ENCODE measurements at places on chromosomes 7 and 10. TPM values are rescaled to one million over a fixed set of nuclear protein-coding genes. Genes with fewer than 3 reads are reported as not detected.

MSS51 gene
- total RNA-seq = 2.0 TPM

PON1 gene
- not detected for total RNA-seq

SHOC2 gene
- 38.5 TPM for total RNA-seq

FKBP6 gene
- not detected for total RNA-seq

SEMA4G gene
- total RNA-seq = 81.2 TPM

ELMO1 gene
- 1.1 TPM for total RNA-seq

TEX47 gene
- total RNA-seq = not detected

AKR1C8 gene
- total RNA-seq = not detected

GRCh38 chr10:93554760-93555432, 11.6 kb upstream of the FFAR4 start:
- H3K27ac ChIP-seq = peak overlapping the region; percentile 53
- peaks cover 43% of the 10 kb centered on the region for H3K4me1 ChIP-seq

DNA sequence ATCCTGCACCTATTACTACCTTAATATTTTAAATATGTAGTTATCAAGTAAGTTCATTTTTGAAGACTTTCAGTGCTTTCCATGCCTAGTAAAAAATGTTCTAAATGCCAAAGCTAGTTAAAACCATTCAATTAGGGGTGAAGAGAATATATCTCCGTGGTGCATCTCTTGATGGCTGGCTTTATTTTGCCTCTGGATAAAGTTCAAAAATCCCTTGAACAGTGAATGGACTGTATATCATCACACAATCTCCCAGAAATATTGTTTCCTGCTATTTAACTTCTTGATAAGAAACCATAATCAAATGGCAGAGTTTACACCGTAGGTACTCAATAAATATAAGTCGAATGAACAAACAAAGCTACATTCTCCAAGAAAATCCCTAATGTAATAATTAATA, 1113.0 kb upstream of the C7orf33 start:
- H3K4me3 ChIP-seq = no peak overlapping the region
- no peak overlapping the region for H3K27ac ChIP-seq
- no peak for DNase-seq
- no peaks in the 10 kb centered on the region for H3K27me3 ChIP-seq

DNA sequence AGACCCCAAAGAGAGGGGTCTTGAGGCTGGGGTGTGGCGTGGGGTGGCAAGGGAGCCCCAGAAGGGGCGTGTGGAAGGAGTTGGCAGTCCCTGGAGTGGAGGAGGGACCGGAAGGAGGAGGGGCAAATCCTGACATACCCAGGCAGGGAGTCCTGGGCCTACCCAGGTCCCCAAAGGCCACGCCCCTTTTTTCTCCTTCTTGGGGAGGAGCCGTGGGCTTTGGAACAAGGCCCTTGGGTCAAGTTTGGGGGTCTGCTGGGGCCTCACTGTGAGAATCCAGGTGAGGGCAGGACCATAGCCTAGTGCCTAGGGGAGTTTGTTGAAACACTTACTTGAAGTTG, 1.2 kb upstream of the SMARCD3 start:
- DNase-seq = no peak
- H3K27ac ChIP-seq = peak overlapping the region; percentile 54
- H3K36me3 ChIP-seq = no peaks in the 10 kb centered on the region
- H3K27me3 ChIP-seq = no peaks in the 10 kb centered on the region

- no peak overlapping the region for H3K4me3 ChIP-seq
- no peak for DNase-seq
- H3K27me3 ChIP-seq = no peaks in the 10 kb centered on the region
- peaks cover 21% of the 10 kb centered on the region for H3K4me1 ChIP-seq
These were observed 37.0 kb downstream of the MRPS33 start for GRCh38 chr7:140977741-140978140.

- H3K4me3 ChIP-seq = no peak overlapping the region
- peaks cover 35% of the 10 kb centered on the region for H3K4me1 ChIP-seq
- no peak overlapping the region for H3K27ac ChIP-seq
- no peak for DNase-seq
- H3K36me3 ChIP-seq = 0 out of 2 replicates have a peak, but pooled peaks cover 1% of the 10 kb centered on the region
These were observed 2.6 kb downstream of the COX19 start for GRCh38 chr7:972676-973309.

GRCh38 chr7:111630862-111631261, 68.6 kb upstream of the IMMP2L start:
- no peaks in the 10 kb centered on the region for H3K4me1 ChIP-seq
- H3K27ac ChIP-seq = no peak overlapping the region
- H3K36me3 ChIP-seq = no peaks in the 10 kb centered on the region
- no peak for DNase-seq
- H3K27me3 ChIP-seq = no peaks in the 10 kb centered on the region

DNA sequence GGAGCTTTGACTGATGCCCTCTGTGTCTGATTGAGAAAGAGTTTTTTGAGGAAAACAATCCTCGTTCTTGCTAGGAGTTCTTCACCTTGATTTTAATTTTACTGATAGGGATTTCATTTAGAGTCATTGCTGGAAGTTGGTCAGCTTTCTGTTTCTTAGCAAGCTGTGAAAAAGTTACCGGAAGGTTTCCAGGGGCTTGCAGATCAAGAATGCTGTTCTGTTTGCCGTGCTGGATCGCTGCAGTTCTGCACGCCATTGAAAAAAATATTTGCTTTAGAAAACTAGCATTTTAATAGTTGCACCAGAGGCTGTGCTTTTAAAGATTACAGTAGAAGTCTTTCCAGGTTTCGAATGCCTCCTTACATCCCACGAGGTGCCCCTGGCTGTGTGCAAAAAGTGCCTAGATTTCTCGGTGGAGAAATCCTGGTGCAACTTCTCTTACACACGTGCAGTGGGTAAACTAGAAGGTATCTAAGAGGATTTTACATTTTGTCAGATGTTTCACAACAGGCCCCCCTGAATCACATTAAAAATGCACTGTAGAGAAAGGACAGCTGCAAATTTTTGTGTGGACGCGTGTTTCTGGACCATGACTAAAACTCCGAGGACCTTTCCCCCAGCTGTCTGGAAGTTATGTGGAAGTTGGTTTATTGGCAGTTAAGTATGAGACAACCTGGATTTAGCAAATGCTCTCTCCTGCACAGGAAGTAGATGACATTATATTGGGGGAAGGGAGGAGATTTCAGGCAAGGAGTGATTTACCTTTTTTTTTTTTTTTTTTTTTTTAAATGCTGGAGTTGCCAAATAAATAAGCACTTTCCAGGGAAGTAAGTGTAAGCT, 5.8 kb downstream of the TCF7L2 start:
- H3K4me3 ChIP-seq = peak overlapping the region; percentile 5
- peaks cover 65% of the 10 kb centered on the region for H3K4me1 ChIP-seq
- DNase-seq = no peak
- H3K36me3 ChIP-seq = peaks cover 2% of the 10 kb centered on the region

DNA sequence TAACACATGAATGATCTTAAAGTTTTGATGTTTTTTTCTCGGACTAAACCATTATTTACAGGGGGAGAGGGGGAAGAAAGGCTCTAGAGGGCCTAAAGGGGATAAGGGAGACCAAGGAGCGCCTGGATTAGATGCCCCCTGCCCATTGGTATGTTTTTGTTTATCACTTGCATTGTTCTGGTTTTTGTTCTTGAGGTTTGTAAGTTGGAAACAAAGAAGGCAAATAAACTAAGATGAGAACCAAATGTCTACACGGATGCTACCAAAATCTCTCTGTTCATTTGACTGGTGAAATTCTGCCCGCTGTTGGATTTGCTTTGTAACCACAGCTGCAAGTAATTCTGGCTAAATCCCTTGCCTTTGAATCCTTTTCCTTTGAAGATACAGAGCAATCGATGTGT, 99.8 kb upstream of the MACROH2A2 start:
- H3K27me3 ChIP-seq = peaks cover 3% of the 10 kb centered on the region
- H3K4me1 ChIP-seq = no peaks in the 10 kb centered on the region
- H3K36me3 ChIP-seq = no peaks in the 10 kb centered on the region
- no peak for DNase-seq
- H3K4me3 ChIP-seq = no peak overlapping the region

DNA sequence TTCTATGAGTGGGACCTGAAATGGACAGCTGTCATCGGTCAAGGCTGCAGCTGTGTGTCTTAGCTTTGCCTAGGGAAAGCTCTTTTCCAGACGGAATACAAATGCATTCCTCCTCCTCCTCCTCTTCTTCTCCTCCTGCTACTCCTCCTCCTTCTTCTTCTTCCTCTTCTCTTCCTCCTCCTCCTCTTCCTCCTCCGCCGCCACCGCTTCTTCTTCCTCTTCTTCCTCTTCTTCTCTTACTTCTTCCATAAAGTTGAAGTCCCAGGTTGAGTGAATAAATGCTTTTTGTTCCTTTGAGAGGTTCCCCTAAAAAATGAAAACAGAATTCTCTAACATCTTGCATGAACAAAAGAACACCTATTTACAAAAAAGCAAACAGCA, 28.7 kb downstream of the KLF6 start:
- no peaks in the 10 kb centered on the region for H3K36me3 ChIP-seq
- no peak for DNase-seq
- H3K4me3 ChIP-seq = no peak overlapping the region
- H3K27ac ChIP-seq = peak overlapping the region; percentile 91

- H3K36me3 ChIP-seq = no peaks in the 10 kb centered on the region
- DNase-seq = no peak
- H3K27ac ChIP-seq = no peak overlapping the region
- H3K4me1 ChIP-seq = no peaks in the 10 kb centered on the region
- no peaks in the 10 kb centered on the region for H3K27me3 ChIP-seq
These were observed 54.5 kb downstream of the COA1 start for GRCh38 chr7:43674559-43675436.

GRCh38 chr7:122764902-122765301, 62.2 kb upstream of the RNF148 start:
- H3K27ac ChIP-seq = no peak overlapping the region
- H3K36me3 ChIP-seq = no peaks in the 10 kb centered on the region
- H3K27me3 ChIP-seq = no peaks in the 10 kb centered on the region
- H3K4me3 ChIP-seq = no peak overlapping the region

- DNase-seq = no peak
- no peak overlapping the region for H3K27ac ChIP-seq
- no peak overlapping the region for H3K4me3 ChIP-seq
- H3K36me3 ChIP-seq = no peaks in the 10 kb centered on the region
- H3K4me1 ChIP-seq = no peaks in the 10 kb centered on the region
These were observed 163.5 kb upstream of the NEBL start for GRCh38 chr10:21060626-21061025.

- DNase-seq = no peak
- no peaks in the 10 kb centered on the region for H3K4me1 ChIP-seq
- no peak overlapping the region for H3K27ac ChIP-seq
These were observed 141.3 kb upstream of the FZD8 start for GRCh38 chr10:35783305-35783838.

DNA sequence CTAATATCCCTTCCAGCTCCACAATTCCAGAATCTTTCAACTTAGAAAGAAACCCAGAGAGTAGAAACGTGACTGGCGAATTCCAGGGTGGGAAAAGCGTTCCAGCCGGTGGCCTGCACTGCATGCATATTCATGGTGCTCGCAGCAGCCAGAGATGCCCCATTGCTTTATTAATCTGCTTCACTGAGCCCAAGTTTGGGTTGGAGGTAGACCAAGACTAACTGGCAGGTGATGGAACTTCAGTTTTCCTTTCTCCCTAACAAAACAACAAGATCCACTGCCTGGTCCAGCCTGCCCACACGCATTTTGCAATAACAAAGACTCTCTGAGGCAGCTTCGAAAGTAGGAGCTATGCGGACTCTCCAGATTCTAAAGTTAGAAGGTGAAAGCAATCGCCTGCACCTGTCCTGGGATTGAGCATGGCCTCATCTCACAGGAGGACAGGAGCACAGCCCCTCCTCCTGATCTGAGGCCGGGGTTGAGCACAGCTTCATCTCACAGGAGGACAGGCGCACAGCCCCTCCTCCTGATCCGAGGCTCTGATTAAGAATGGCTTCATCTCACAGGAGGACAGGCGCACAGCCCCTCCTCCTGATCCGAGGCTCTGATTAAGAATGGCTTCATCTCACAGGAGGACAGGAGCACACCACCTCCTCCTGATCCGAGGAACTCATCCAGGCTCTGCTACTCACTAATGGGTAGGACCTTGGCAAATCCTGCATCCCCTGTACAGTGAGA, 127.8 kb upstream of the LANCL2 start:
- no peaks in the 10 kb centered on the region for H3K27me3 ChIP-seq
- H3K36me3 ChIP-seq = no peaks in the 10 kb centered on the region
- DNase-seq = no peak
- no peak overlapping the region for H3K4me3 ChIP-seq
- no peaks in the 10 kb centered on the region for H3K4me1 ChIP-seq

DNA sequence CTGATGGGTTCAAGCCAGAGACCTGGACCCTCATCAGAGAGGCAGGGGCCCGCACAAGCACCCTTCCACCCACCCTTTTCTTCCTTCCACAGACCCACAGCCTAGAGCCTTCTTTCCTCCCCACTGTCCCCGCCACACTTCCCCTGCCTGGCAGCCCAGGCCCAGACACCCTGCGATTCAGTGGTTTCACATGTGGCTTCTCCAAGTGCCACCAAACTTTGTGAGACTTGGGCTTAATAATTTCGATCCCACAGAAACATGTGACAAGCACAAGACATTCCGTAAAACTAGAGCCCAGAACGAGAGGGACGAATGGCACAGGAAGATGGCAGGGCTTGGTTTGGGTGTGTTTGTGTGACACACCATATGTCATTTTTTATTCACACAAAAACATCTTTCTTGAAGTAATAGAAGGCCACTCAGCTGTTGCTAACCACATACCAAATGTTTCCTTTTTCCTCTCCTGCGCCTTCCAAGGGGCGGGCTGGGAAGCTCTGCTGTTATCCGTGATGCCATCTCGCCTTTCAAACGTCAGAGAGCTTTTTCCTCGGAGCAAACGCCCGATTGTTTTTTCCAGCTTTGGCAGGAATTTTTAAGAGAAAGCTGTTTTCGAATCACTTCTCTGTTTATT, 162.9 kb downstream of the GRK5 start:
- H3K36me3 ChIP-seq = no peaks in the 10 kb centered on the region
- H3K4me1 ChIP-seq = 0 out of 2 replicates have a peak, but pooled peaks cover 1% of the 10 kb centered on the region
- no peak overlapping the region for H3K27ac ChIP-seq

DNA sequence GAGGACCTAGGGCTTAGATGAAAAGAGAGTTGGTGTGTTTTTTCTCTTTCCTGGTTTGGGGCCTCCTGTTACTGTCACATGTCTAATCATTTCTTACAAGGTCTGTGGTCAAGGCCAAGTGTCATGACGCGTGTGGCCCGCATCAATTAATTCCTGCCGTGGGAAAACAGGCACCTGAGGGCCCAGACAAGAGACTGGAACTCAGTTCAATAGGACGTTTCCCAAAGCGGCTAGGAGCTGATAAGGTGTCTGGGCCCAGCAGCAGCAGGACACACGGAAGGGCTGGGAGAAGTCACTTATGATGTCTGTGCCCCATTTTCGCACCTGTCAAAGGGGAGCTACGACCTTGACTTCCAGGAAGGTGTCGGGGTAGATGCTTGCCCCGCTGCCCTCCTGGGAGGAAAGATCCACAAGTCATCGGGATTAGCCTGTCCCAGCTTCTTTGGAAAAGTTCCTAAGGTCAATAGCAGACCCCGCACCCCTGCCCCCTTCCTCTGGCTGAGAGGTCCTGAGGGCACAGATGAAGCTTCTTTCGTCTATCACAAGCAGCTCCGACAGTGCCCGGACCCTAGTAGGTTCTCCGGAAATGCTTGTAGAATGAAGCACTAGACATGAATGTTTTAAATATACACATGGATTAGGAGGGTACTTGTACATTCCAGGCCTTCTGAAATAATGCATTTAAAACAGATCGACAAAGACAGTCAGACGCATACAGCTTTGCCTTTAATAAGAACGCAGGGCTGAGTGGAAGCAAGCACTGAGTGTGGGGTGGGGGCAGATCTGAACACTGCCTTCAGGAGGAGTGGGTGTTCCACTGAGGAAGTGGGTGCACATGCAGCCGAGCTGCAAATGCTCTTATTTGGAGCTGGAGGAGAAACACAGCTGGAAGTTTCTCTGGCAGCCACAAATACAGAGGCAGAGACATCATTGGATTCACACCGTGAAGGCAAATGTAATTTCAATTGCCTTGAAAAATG, 237.5 kb upstream of the GRB10 start:
- H3K4me1 ChIP-seq = no peaks in the 10 kb centered on the region
- no peaks in the 10 kb centered on the region for H3K36me3 ChIP-seq
- no peak for DNase-seq
